ENCODE measurements at places on chromosomes 2 and 18.

GRCh38 chr2:67036444-67036843, 360.7 kb upstream of the ETAA1 start:
- no peak for DNase-seq

DNA sequence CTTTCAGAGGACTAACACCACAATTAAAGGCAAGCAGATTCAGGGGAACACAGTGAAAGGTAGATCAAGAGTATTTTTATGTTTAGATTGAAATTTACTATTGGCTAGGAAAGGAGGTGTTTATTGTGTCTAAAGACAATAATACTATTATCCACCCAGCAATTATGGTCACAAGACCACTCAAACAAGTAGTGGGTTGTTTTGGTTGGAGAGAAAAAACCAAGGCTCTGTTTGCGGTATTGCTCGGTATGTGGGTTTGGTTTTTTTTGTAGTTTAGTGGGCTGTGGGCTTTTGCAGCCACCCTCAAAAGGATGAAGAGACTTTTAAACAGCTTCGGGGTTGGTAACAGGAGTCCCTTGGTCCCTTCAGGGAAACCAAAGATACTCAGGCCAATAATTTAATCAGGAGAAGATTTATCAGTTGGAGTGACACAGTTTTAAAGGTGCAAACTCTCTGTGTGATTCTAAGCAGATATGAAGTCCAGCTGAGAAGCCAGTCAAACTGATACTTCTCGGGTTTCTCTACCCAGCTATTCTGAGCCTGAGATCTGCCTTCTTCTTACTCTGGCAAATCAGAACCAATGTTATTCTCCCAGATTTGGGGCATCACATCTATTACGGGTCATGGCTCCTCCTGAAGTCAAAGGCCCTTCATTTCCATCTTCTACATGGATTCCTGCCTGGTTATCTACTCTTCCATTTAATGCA, 55.3 kb downstream of the DCC start:
- no peak for DNase-seq

DNA sequence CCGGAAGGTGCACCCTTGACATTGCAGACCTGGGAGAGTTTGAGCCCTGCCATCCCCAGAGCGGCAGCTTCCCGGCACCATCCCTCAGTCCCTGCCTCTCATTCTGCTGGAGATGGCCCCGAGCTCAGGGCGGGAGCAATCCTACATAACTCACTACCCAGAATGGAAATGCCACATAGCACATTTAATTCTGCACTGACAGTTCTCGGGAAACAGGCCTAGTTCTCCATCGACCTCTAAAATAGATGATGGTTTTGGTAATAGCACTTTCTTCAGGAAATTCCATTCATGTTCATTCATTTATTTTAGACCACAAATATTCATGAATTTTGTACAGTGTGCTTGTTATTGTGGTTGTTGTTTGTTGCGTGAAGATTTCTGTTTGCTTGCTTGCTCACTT, 92.9 kb upstream of the SLC14A2 start:
- no peak for DNase-seq

DNA sequence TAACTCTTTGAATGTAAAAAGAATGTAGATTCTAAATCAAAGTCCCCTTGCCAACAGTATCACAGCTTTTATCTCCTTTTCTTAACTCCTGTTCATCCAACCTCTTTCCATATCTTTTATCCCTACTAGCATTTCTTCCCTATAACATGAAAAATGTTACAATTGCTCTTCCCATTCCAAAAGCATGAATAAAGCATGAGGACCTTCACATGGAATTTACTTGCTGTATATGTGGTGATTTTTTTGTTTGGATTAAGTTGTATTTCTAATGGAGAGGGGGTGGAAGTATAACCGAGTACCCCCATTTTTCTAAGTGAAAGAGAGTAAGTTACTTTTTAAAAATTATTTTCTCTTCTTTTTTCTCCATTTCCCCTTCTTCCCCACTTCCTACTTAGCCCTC, 94.9 kb upstream of the RBBP8 start:
- DNase-seq, result no peak

DNA sequence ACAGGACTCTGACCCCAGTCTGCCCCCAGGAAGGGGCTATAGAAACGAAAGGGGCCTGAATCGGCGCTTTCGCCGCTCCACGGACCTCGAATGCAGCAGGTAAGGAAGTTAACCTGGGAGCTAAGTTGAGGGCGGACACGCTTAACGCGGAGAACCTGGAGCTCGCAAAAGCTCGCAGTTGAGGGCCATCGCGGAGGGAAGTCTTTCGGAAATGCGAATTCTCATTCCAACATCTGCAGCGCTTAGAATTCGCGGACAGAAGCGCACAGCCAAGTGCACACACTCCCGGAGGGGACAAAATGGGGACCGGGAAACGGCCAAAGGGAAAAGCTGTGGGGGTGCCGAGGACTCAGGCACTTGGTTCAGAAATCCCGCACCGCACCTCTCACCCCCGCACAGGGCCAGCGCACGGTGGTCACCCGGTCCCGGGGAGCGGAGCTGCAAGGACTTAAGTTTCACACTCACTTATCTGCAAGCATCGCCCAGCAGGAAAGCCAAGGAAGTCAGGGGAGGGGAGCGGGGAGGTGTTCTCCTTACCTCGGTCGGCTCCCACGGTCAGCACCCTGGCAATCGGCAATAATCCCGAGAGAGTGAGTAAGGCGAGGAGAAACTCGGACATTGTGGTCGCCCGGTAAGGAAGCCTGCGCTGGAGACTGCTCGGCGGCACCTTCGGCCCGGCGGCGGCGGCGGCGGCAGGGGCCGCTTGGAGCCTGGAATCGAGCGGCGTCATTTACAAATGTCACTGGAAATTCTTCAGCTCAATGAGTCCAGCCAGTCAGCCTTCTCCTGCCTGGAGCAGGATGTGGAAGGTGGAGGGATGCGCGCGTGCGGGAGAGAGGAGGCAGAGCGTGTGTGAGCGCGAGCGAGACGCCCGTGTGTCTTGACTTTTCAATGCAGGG, 456 bp downstream of the LRP1B start:
- DNase-seq, result no peak

DNA sequence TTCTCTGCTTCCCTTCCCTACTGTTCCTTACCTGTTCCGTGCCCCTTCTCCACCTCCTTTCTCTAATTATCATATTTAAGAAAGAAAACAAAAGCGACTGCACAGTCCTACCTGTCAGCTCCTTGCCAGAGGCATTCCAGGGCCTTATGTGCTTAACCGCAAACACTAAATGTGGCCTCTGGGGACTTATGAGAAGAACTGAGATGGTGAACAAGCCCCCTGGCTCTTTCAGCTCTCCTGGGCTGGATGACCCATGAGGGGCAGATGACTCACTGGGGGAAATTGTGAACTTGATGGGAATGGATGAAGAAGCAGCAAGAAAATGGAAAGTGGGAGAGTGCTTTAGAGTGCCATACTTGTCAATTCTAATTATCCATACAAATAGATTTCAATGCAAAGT, 106.3 kb upstream of the LYPD1 start:
- no peak for DNase-seq

DNA sequence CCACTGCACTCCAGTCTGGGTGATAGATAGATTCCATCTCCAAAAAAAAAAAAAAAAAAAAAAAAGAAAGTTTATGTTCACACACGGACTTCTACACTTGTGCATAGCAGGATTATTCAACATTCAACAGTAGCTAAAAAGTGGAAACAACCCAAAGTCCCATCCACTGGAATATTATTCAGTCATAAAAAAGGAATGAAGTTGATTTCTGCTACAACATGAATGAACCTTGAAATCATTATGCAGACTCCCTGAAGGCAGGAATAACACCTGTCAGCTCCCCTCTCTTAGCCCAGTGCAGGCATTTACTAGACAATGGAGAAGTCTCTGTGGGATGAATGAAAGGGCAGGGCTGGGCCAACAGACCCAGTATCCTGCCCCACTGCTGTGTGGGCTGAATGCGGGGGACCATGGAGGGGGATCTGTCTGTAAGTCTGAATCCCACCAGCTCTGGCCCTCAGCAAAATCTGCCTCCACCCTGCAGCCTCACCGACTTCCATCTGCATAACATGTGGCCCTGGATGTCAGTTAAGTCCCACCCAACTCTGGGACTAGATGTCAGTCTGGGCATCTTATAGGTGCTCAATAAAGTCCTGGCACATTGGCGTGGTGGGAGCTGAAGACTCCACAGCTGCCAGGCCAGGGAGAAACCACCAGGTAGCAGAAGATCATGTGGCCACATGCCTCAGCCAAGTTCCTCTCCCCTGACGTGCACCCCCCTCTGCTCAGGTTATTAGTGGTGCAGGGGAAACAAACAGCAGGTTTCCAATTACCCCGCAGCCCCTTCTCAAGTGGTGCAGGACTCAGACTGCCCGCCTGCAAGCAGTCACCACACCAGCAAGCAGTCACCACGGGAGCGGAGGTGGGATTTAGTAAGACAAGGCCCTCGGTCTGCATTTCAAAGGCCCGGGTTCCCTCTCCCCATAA, 8.9 kb downstream of the ZFP36L2 start:
- DNase-seq, result peak; percentile 36

DNA sequence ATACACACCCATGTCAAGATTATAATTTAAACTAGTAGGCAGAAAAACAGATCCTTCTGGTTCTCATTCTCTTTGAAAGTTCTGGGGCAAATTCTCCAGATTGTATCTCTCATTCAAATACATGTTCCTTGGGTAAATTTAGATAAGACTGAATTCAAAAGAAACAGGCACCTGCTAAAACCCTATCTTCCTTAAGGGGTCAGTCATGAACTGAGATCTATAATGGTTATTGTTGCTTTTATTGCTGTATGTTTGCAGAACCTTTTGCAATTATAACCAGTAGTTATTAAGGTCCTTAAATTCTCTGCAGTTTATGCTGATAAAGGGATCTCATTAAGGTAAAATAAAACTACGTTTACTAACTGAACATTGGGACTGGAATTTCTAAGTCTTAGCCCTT, 83.5 kb downstream of the MYO5B start:
- no peak for DNase-seq

- no peak for DNase-seq
These were observed 147.1 kb downstream of the IKZF2 start for GRCh38 chr2:213004197-213004821.

DNA sequence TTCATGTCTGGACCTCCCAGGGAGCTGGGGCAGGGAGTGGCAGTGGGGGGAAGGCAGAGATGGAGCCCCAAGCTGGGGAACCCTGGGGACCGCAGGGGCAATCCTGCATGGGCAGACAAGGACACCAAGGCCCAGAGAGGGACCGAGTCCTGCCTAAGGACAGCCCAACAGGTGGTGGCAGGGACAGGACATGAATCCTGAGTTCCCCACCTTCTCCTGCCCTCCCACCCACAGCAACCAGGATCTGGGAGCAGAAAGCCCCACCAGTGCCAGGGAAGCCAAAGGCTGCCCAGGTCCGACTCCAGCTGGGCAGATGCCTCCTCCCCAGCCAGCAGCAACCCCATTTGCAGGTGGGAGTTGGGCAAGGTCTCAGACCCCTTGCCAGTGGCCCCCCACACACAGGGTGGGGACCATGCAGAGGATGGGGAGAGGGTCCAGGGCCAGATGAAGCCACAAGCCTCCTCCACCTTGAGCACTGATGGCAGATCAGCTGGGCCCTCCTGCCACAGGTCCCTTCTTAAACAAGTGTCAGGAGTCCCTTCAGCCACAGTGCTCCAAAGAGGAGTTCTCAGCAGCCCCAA, 6.3 kb downstream of the ADRA2B start:
- DNase-seq, result no peak

DNA sequence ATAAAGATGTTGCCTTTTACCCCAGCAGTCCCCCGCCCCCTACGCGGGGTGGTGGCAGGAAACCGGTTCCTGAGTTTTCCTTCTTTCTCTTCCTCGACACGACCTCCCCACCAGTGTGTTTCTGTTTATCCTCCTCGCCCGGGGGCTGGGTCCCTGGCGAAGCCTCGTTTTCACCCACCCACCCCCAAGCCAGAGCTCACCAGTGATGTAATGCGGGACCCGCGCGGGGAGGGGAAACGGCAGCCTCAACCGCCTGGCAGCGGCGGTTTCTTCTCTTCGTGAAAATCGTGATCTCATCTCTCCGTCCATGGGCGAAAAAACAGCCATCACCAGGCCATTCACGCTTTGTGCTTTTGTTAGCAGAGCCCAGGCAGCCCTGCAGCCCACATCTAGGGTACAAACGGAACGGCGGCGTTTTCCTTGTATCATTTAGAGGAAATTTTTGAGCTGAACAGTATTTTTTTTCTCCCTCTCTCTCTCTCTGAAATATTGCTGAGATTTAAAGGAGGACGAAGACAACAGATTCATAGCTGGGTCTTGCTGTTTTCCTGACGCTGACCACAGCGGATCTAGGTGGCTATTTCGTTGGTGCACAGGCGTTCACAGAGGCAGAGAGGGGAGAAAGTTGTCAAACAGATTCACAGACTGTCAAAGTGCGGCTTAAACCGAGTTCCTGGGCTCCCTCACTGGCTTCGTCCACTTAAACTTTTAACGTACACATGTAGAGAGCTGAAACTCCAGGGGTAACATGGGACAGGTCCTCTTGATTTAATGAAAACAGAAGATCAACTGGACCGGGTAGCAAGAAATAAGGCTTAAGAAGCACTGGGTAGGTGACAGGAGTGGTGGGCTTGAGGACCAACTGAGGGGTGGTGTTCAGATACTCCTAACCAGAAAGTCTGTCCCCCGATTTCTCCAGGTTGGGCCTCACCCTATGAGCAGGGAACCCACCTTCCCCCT, 21.9 kb upstream of the PAX3 start:
- no peak for DNase-seq

DNA sequence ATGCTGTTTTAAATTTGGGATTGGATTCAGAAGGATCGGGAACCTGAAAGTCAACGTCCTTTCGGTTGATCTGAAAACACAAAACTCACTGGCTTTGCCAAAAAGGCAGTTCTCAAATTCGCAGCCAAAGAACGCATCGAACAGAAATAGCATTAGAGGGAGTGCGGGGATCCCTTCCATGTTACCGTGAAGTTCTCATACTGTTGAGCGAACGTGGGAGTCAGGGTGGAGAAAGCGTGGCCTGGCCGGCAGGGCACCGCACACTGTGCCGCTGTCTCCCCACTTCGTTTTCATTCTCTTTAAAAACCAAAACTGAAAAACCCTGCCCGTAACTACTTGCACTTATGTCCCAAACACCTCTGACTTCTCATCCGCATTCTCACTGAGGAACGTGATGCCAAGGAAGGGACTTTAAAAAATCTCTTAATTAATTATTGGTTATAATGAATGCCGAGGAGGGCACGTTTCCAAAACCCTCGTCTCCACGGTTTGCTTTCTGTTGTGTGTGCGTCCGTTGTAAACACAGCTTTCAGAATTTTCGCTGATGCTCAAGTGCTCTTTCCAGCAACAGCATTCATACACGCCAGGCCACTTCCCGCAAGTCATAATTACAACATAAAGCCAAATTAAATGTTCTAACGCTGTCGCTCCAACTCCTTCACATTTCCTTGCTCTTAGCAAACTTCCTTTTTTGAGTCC, 60.9 kb upstream of the TWIST2 start:
- no peak for DNase-seq

DNA sequence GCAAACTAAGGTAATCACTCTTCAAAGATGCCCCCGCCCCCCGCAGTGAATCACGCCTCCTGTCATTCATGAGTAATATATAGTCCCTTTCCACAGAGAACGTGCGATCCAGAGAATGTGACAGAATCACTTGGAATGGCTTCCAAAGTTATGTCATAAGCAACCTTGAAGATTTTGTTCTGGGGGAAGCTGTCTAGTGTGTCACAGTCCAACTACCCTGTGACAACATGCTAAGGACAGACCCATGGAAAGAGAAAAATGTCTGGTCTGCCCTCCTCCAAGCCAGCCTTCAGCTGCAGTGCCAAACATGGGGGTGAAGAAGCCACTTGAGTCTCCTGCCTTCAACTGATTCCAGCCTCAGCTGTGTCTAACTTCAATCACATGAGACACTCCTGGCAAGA, 259.1 kb downstream of the SS18 start:
- DNase-seq, result no peak

Data from DND-41 (cell line).